ENCODE measurements at places on chromosomes 3 and 15.

- no peak for DNase-seq
Observed at GRCh38 chr3:53719796-53720195, 126.4 kb downstream of the CHDH start.

- DNase-seq = no peak
Observed at GRCh38 chr3:148006508-148006907, 597.3 kb downstream of the ZIC1 start.

DNA sequence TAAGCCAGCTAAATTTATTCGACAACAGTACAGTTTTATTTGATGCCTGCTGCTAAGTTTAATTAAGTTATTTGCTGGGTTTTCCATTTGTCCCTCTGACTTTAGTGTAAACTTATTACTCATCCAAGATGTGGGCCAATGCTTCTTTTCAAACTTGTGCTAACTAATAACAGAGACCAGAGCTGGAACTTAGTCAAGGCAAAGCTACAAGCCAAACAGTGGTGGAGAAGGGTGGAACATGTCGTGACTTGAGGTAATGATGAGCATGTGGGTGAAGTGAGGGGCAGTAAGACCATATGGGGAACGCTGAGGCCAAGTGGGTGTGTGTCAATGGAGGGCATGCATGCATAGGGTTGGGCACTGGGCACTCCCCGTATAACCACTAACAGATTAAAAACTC is 63.9 kb downstream of the NMD3 start:
- no peak for DNase-seq

- no peak for DNase-seq
Observed at GRCh38 chr3:132980102-132980501, 58.1 kb upstream of the TMEM108 start.

GRCh38 chr3:63746211-63746610 is 72.9 kb upstream of the C3orf49 start:
- DNase-seq = no peak

Measured in activated naive CD4-positive, alpha-beta T cell (primary cell).